ENCODE measurements at places on chromosomes 6 and 20.

GRCh38 chr6:32171234-32171633, 4.7 kb downstream of the AGPAT1 start:
- no peak for DNase-seq

DNA sequence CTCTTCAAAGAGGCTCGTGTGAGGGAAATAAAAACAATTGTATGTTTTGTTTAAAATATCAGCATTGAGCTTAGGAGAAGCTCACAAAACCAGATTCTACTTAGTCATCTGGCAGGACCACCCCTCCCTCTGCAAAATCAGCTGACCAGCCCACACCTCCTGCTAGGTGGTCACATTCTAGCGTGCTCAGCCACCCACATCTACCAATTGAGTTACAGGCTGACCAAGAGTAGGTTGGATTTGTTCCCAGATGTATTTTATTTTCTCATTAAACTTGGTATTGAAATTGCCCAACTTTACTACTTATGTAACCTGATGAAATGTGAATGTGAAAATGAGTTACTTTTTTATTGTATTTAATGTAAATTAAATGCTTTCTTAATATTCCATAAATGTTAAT, 56.2 kb downstream of the SLC22A2 start:
- DNase-seq: no peak

GRCh38 chr20:59772931-59773913, 160.2 kb downstream of the SYCP2 start:
- no peak for DNase-seq

- DNase-seq: no peak
These were observed 43.6 kb upstream of the FUCA2 start for GRCh38 chr6:143555071-143555492.

GRCh38 chr20:24700166-24700860, 230.9 kb downstream of the SYNDIG1 start:
- no peak for DNase-seq

DNA sequence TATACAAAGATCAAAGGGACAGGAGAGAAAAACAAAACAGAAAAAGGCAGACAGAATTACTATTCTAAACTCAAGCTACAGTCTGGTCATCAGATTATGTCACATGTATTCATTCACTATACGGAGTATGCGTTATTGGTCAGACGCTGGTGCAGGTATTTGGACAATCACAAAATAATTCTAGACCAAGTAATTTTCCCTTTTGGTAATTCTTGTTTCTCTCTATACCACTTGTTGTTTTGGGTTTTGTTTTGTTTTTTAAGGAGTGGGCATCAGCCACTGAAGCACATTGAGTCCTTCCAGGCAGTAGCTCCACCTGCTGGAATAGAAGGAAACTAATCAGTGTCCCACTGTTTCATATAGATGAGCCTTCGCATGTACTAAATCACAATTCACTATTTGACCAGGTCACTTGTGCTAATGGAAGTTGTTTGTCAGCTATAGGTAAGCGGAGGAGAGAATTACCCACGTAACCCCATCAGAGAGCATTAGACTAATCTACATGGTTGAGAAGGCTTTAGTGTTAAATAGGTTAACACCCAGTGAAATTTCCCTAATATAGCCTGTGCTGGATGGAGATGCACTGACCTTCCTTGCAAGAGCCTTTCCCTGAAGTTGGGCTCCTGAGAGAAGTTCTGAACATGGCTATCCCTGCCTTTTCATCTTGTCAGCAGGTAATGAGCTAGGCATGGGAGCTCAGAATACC, 77.9 kb downstream of the TNFAIP3 start:
- peak; percentile 72 for DNase-seq

DNA sequence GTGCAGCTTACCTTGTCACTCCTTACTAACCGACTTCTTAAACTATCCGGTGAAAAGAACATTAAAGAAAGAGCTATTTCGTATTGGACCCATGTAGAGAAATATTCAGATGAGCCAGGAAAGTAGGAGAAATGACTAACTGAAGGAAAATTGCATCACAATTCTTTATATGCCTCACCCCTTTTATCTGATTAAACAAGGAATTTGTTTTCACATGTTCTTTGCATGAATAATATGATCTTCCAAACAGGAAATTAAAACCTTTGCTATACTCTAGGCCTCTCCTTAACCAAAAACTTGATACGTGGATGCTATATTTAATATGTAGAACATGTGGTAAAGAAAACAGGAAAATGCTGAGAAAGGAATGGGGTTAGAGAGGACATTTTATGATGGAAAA, 41.9 kb upstream of the LRRC1 start:
- no peak for DNase-seq

DNA sequence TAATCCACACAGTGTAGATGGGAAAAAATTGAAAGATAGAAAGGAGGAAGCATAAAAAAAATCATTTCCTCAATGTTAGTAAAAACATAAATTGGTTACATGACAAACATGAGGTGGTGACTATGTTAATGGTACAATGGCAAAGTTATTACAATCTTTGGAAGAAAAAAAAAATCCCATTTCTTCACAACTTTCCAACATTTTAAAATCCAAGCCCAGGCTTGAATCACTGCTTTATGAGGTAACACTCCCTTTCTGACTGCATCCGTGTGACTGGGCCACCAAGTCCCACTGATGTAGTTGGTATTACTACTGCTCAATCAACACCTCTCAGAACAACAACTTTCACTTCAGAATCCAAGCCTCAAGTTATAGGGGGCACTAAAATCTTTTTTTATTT, 160.4 kb downstream of the BTBD9 start:
- peak; percentile 95 for DNase-seq

GRCh38 chr6:73045609-73046008, 179.7 kb downstream of the KHDC1L start:
- no peak for DNase-seq

GRCh38 chr6:137224799-137225198, 5.6 kb upstream of the IFNGR1 start:
- DNase-seq: peak; percentile 98

- DNase-seq: peak; percentile 21
These were observed 330.5 kb downstream of the TFAP2A start for GRCh38 chr6:10084111-10084986.

Data from suppressor macrophage treated with lipopolysaccharide for 1 hour (primary cell).